ENCODE measurements at places on chromosomes 6 and 20.

GRCh38 chr20:3483784-3484183, 13.0 kb downstream of the ATRN start:
- DNase-seq: no peak

DNA sequence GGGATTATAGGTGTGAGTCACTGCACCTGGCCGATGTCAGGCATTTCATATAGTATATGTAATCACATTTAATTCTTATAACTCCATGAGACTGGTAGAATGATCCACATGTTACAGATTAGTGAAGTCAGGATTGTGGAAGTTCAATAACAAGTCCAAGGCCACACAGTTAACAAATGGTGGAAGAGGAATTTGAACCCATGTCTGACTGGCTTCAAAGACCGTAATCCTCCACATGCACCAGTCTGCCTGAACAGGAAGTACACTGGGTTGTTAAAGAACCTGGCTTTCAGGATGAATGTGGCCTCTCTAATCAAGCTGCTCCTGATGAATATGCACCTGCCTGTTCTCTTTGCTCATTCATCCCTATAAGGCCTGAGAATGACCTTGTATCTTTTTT, 122.0 kb upstream of the HDAC2 start:
- DNase-seq: no peak

DNA sequence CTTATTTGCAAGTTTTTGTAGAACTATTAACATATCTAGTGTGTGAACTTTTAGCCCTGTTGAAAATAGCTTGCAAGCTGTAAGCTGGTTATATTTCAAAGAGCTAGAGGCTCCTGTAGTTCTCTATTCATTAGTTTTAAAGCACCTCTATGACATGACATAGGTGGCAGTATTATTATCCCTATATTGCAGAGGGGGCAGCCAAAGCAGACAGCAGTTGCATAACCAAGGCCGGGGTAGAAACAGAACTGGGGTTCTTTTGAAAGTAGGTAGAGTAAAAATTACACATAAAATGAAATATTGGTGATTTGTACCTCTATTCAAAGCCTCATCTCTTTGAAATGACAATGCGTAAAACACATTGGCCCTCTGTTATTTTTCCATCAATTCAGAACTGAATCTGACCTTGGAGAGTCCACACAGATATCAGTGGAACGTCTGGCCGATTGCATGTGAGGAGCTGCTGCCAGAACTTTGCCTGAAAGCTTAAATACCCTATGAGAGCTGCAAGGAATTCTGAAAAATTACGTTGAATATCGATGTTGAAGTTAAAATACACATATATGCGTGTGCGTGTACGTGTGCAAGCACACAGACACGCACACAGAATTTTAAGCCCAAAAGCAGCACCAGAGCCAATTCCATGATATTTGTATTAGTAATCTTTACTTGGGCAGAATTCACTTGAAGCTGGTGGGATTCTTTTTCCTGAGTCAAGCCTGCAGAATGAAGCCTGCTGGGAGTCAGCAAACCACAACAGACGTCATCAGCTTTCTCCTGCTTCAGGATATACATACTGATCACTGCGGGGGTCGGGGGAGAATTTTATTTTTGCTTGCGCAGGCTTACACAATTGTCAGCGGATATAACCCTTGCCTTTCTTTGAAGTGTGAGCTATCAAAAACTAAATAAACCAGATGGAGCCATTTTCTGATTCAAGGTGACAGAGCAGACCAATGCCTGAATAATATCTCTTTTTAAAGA, 163.2 kb downstream of the PDE7B start:
- DNase-seq: no peak

GRCh38 chr20:44204156-44204831, 6.3 kb downstream of the OSER1 start:
- no peak for DNase-seq

GRCh38 chr6:108260126-108260808, 573 bp downstream of the SNX3 start:
- DNase-seq: no peak

GRCh38 chr6:14716499-14717146, 529.2 kb upstream of the JARID2 start:
- no peak for DNase-seq
